GM06990 (cell line): ENCODE measurements at places on chromosomes 2 and 18.

DNA sequence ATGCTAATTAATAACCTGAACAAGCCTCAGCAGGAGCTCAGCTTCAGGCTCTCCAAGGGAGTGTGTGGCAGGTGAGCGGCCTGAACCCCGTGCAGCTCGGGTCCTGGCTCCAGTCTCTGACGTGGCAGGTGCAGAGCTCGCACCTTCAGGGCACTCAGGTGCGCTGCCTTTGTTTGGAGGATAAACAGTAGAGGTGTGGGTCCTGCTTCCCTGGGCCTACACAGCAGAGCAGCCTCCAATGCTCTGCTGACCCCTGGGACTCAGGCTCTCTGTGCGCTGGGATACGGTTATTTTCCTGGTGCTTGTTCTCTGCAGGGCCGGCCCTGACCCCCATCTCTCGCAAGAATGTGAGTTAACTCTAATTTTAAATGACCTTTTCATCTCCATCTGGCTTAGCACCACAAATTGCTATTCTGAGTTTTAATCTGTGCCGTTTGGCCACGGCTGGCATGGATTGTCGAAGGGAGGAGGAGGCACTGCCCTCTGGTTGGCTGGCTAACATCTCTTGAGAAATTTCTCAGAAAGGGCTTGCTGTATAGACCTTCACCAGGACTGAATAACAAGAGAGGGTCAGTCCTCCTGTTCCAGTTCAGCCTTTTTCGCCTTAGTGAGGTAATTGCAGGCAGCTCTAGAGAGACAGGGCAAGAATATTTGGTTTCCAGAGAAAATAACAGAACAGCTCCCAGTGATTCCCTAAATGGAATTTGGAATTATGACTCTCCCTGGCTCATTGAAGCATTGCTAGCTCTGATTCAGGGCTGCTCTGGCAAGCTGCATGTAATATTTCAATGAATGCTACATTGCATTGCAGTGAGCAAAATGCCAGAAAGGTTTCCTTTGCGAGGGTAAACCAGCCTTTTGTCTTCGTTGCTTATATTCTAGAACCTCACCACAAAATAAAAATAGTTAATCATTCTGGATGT lies 161.8 kb downstream of the DCDC2C start:
- no peak for DNase-seq

GRCh38 chr2:202072226-202072625 lies 829 bp upstream of the KIAA2012 start:
- no peak for DNase-seq

DNA sequence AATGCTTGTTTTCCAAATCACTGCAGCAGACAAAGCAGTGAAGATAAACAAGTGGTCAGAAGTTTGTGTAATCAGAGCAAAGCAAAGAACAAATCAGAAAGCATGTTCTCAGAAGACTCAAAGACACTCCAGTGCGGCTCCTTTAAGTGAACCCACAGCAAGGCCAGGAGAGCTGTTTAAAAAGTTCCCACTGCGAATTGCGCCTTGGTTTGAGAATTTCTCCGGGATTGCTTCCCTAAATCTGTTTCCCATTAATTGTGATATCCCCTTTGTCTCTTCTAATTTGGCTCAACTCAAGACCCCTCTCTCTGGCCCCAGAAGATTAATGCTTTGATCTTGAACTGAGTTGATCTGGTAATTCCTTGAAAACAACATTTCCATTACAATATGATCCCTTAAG lies 122.4 kb upstream of the BCL2L11 start:
- no peak for DNase-seq

- DNase-seq, result no peak
Observed at GRCh38 chr2:84283506-84283905, 175.6 kb downstream of the SUCLG1 start.

- no peak for DNase-seq
Observed at GRCh38 chr18:23844991-23845680, 155.9 kb downstream of the LAMA3 start.
